ENCODE measurements at places on chromosomes 2 and 18.

DNA sequence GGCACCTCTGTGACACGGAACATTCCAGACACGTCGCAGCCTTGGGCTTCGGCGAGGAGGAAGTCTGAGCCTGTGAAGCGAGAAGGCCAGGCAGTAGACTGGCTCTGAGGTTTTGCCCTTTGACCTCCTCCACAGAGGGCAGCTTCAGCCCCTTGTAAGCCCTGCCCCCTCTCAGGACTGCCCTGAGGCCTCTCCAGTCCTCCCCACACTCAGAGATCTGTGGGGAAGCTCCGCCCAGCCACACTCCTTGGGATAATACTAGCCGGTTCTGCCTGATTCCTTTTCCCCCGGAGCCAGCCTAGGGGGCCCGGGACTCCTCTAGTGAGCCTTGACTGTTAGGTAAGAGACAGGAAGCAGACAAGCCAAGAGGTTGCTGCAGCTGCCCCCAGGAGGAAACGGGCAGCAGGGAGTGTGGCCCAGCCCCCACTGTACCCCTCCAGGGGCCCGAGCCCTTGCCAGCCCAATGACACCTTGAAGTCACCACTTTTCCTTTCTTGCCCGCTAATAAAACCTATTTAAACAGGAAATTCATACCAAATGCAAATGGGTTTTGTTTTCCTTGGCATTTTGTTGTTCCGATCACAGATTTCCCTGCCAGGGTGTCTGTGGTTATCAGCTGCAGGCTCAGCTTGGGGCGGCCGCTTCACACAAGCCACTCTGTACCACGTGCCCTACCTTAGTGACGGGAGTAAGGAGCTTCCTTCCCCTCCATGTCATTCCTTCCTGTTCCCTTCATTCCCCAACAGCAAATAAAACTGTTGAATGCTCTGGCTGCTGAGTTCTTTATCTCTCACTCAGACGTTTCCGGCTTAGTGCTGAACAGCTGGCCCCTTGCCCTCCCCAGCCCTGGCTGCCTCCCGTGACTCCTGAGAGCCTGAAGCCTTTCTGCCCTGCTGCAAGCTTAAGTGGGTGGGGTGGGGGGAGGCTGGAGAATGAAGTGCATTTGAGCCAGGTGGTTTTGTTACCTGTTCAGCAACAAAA lies 124.7 kb downstream of the CABLES1 start:
- no peak for DNase-seq

DNA sequence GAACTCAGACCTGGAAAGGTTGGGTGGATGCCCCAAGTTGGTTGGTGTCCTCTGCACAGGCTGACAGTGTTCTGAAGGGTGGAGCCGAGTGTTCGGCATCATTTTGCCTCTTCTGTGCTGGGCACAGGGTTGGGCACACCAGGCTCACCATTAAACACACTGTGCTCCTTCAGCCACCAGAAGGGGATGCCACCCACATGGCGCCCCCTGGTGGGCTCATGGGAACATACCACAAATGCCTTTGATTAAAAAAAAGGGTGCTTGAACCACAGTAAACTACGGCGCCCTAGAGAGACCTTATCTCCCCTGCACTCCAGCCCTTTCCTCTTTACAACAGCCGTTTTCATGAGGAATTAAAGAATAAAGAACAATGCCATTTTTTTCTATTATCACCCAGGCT lies 89.4 kb downstream of the CELF4 start:
- no peak for DNase-seq

- no peak for DNase-seq
Measured at GRCh38 chr2:157468931-157469708, 25.2 kb upstream of the CYTIP start.

DNA sequence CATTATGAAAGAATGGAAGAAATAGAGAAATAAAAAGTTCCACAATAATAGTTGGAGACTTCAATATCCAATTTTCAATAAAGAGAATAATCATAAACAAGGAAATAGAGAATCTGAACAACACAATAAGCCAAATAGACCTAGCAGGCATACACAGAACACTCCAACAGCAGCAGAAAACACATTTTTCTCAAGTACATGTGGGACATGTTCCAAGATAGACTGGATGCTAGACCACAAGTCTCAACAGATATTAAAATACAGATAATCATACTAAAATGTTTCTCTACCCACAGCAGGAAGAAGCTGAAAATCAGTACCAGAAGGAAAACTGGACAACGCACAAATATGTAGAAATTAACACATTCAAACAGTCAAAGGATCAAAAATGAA lies 113.9 kb downstream of the USP34 start:
- DNase-seq: no peak

- DNase-seq: no peak
Measured at GRCh38 chr2:40797120-40797519, 345.2 kb upstream of the SLC8A1 start.

GRCh38 chr2:162148956-162149355 lies 3.1 kb downstream of the GCG start:
- DNase-seq: no peak

DNA sequence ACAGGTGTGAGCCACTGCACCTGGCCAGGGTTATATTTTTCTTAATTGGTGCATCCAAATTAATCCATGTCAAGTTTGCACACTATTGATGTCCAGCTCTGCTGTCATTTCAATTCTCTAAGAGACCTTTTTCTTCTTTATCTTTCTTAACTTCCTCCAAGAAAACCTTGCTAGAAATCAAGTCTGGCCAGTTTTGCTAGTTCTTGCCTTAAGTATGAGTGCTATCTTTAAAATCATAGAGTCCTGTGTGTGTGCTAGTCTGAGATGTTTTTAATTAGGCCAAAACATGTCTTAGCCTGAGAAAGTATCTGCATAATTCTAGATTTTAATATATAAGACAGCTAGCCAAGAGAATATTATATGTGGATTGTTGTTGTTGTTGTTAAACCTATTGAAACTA lies 56.2 kb upstream of the SLC39A10 start:
- DNase-seq: no peak

DNA sequence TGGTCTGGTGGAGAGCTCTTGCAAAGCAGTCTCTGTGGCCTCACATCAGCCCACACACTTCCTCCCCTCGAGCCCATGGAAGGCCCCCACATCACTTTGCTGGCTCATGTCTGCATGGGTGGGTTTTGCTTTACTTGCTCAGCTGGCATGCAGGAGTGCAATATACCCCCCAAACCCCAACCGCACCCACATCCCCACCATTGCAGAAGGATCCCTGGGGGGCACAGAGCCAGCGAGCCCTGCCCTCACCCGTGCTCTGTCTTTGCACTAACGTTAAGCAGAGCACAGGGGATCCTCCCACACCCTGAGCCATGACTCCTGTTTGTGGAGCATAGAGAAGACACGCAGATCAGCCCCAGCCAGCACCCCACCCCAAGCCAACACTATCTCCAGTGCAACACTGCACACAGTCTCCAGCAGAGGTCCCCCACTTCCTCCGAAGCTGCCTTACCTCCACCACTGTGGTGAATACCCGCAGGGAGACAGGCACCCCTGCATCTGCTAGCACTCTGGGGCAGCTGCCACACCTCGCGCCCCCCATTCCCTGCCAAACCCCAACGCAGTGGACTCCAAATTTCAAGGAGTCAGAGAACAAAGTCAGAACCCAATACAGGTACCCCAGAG lies 177.8 kb upstream of the RGPD4 start:
- no peak for DNase-seq

DNA sequence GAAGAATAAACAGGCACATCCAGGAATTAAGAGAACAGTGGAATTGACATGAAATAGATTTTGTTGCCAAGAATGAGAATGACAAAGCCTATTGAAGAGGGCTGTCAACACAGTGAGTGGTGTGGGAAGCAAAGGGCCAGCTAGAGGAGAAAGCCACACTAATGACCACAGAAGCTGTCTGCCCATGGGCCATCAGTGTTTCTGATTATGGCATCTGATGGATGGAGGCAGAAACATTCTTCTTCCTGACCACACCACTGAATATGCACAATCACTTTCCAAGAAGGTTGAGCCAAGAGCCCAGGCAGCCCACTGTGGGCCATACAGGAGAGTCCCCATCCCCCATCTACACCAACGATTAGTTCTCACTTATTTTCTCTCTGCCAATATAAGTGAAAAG lies 146.0 kb upstream of the SH3BP4 start:
- DNase-seq: no peak

DNA sequence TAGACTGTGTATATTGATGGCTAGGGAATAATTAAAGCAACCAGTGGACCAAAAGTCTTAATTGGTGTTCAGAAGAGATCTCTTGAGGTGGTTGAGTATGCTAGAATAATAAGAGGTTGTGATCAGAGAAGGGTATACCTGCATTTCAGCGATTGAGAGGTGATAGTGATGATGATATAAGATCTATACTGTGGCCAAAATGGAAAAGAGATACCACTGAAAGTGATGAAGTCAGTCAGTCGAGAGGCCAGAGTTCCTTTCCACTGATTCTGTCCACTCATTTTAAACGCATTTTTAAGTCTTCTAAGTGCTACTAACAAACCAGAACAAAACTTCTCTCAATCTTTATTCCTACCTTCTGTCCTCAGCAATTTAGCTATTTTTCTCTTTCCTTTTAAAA lies 32.9 kb downstream of the ACTR3 start:
- no peak for DNase-seq

GRCh38 chr2:41483982-41484857 lies 563.6 kb upstream of the PKDCC start:
- no peak for DNase-seq

GRCh38 chr2:20615068-20615465 lies 35.8 kb downstream of the HS1BP3 start:
- DNase-seq: no peak

DNA sequence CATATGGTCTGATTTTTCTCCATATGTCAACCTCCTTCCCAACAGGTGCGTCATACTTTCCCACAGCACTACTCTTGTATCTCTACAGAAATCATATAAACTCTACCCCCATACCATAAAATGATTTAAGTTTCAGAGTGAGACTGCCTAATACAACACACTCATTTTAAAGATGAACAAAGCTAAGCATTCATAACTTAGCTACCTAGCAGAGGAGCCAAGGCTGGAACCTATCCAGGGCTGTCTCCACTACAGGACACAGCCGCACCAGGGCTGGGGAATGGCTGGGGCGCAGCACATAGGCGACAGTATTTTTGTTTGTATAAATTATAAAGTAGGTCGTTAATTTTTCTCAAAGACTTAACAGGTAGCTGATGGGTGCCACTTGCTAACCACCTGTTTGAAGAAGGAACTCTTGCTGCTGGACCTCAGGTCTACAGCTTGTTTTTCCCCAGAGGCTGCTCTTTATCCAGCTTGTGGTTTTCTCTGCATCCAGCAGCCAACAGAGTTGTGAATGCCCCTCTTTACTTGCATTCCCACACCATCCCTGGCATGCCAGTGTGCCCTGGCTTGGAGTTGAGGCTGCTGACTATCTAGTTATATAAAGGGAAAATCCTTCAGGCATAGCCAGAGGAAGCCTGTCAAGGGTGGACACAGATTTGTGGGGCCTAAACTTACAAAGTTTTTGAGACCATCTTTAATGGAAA lies 62.0 kb downstream of the HNRNPLL start:
- no peak for DNase-seq

GRCh38 chr2:152355409-152355831 lies 20.4 kb downstream of the FMNL2 start:
- DNase-seq: no peak

GRCh38 chr2:43223521-43224001 lies 2.8 kb downstream of the ZFP36L2 start:
- DNase-seq: no peak

- no peak for DNase-seq
Measured at GRCh38 chr2:191167766-191168165, 17.0 kb upstream of the STAT4 start.

- no peak for DNase-seq
Measured at GRCh38 chr2:200129721-200130462, 174.5 kb downstream of the MAIP1 start.

GRCh38 chr2:175151791-175152190 lies 16.2 kb downstream of the ATF2 start:
- no peak for DNase-seq

DNA sequence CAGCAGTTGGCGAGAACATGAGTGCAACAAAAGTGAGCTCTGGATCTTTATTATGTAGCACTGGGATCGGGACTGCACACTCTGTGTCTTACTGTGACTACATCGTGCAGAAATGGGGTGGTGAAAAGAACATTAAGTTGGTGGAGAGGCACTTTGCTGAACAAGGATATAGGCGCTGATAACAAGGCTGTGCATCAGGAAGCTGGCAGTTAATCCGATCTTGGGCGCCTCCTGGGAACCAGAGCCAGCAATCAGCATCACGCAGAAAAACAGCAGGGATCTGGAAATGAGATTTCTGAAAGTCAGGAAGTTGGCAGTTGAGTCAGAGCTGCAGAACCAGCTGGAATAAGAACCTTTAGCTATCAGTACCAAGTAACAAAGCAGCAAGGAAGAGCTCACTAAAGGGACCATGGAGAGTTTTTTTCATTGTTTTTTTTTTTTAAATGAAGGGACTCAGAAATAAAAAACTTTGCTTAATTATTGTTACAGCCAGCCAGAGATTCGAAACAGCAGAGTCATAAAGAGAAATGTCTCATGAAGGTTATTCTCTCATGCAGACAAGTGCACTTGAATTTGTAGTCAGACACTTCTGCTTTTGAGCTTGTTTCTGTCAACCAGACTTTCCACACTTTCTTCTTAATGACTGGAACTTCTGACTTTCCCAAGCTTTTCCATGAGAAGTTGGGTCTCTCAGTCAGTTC lies 22.8 kb upstream of the MYO3B start:
- no peak for DNase-seq

- DNase-seq: no peak
Measured at GRCh38 chr2:241811952-241812729, 3.1 kb downstream of the NEU4 start.

Measured in stimulated activated CD8-positive, alpha-beta memory T cell treated with anti-CD3 and anti-CD28 coated beads, Interleukin-2, amount 100 ng/mL, for 1 hour (primary cell).